H4 (cell line): ENCODE measurements at places on chromosomes 5 and 9.

GRCh38 chr9:21904371-21904770 lies 89.8 kb downstream of the CDKN2A start:
- DNase-seq, result no peak

DNA sequence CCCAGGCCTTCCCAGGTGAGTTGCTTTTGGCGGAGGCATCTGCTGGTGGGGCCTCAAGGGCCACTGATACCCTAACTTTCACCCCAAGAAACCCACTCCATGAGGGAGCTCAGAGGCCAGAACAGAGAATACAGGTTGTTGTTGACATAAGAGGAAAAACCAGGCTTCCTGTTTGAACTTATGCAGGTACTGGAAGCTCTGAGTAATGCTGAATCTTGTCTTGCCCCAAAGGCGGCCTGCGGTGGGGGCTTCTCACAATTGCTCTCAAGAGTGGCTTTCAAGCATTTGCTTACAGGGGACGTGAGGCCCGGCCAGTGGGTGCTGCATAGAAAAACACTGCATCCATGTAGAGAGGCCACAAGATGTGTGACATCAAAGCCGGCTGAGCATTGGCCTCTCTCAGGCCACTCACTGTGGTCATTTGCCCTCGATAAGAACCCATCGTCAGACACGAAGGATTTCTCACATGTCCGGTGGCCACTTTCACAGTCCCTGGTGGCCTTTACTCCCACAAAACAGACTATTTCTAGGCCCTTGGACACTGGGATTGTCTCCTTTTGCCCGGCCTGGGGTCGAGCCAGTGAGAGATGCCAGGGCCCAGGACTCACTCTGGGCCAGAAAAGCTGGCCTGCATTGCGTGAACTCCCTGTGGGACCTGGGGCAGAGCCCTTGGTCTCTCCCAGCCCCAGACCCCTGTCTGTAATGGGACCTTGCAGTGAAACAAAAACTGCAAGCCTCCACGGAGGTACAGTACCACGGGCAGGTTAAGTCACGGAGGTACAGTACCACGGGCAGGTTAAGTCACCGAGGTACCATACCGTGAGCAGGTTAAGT lies 34.5 kb upstream of the TCF7 start:
- no peak for DNase-seq

- DNase-seq, result peak; percentile 65
These were observed 83.8 kb downstream of the DAB2IP start for GRCh38 chr9:121735065-121735792.

DNA sequence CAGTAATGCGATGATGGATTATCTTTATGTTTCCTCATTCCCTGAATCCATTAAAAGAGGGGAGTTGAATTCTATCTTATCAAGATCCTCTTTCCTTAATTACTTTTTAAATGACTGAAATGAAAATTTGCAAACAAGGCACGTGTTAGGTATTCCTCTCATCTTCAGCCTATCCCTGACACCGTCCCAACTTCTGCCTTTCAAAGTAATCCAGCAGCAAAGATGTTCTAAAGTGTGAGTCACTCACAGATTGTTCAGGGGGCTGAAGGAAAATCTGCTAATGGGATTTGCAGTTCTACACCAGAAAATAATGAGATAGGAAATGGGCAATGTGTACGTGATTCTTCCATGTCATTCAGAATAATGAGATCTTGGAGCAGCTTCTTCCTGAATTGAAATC lies 403.0 kb downstream of the ARHGEF28 start:
- no peak for DNase-seq

- DNase-seq, result peak; percentile 89
These were observed 655.2 kb upstream of the RIOK2 start for GRCh38 chr5:97838214-97838613.

GRCh38 chr5:153005711-153006110 lies 484.8 kb upstream of the GRIA1 start:
- DNase-seq, result no peak

DNA sequence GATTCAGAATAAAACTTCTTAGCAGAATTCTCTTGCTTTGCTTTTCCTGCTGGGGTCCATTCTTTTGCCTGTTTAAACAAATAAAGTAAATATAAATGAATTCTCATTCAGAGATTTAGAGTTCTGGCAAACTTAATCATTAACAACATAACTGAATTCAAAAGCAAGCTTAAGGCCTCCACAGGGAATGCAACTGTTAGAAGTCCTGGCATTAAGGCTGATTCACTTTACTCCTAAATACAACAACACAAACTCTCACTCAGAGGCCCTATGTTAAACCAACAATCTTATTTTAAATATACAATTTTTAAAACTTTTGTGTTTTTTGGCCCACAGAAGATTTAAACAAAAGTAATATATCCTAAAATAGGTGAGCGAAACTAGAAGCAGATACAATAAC lies 178.3 kb downstream of the AP3B1 start:
- no peak for DNase-seq

- peak; percentile 74 for DNase-seq
These were observed 72.8 kb upstream of the ASTN2 start for GRCh38 chr9:117487555-117488175.

DNA sequence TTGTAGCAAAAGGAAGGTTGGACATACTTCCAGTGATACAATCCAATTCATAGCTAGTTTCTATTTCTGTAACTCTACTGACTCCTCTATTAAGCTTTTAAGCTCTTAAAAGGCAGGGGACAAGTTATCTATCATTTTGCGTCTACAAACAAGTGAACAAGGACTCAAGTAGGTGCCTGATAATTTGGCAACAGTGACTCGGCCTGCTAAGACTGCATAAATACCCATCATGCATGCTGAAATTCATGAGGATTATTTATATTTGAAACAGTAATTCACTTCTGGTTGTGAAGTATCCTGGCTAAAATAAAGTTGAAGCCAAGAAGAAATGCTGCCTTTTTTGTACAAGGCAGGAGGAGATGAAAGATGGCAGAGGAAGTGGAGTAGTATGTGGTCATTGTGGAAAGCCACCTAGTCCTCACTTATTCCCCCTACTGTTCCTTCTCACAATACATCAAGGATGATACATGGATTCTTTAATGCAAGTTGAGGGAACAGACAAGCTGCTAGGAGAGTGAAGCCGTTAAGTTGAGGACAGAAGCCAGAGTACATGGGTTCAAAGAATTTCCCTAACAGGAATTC lies 74.0 kb downstream of the MRPS27 start:
- DNase-seq, result peak; percentile 24

DNA sequence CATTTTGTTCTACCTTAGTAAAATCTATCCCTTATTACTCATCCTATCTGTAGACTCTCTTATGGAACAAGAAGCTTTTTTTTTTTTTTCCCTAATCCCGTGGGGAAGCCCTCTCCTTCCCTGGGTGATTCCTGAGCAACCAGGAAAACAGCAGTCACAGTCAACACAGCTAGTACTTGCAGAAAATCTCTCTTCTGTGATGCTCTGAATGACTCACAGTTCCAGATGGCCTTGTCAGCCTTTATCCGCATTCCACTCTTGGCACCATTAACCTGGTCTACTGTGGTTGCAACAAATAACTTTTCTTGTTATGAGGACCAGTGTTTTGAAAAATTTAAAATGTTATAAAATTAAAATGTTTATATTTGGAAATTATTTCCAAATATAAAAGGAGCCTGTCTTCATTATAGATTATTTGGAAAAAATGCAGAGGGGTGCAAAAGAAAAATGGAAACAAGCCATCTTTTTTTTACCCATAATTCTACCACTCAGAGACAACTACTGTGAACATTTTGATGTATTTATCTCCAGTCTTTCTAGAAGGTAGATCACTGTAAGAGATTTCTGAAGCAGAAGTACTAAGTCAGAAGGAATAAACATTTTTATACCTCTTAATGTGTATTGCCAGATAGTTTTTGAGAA lies 486.7 kb downstream of the RAB3C start:
- DNase-seq, result peak; percentile 71

DNA sequence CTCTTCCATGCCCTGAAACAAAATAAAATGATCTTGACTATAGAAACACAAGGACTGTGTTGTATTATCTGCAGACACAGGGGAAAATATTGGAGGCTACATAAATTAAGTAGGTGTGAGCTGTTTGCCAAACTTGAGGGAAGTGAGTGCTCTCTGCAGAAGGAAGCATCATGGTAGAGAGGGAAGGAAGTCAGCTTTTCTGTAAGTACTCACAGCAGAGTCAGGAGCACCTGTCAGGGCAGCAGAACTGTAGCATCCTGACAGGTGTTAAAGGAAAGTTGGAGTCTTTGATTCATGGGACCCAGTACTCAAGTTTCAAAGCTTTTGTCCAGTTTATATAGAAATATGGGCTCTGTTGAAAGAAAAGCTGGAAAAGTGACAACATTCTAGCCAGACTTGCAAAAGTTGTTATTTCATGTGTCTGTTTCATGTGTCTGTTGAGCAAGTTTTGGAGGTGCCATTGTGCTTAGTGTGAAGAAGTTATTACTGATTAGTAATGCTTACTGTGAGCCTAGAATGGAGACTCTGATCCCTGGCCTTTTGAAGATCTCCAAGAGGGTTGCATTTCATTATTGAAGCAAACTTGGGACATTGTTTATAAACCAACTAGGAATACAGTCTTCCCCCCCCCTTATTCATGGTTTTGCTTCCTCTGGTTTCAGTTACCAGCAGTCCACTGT lies 194.7 kb downstream of the SPATA31D1 start:
- no peak for DNase-seq

DNA sequence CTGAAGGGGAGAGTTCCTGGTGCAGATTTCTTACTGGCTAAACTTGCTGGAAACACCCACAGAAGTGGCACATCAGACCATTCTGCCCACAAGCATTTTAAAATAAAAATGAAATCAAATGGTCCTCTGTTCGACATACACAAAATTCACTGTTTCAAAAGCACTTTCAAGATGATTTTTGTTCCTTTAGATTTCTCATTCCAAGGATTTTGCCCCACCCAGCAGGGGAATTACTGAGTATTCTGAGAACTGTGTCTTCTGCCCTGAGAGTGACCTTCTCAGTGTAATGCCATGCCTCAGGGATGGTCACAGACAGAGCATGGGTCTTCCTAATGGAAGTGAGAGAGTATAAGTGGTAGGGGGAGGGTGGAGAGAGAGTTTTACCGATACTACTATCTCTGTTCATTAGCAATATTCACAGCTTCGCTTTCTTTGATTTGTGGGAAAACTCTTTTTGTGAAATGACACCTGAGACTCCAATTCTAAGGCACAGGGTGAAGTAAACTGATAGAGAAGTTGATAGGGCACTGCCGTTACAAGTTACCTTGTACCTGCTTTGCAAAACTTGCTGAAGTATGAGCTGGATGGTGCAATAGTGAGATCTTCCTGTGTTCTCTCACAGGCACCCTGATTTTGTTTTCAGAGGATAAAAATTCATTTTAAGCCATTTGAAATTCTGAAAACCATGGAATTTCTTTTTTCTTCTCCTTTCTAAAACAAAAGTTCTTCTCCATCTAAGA lies 95.8 kb upstream of the CD180 start:
- no peak for DNase-seq

DNA sequence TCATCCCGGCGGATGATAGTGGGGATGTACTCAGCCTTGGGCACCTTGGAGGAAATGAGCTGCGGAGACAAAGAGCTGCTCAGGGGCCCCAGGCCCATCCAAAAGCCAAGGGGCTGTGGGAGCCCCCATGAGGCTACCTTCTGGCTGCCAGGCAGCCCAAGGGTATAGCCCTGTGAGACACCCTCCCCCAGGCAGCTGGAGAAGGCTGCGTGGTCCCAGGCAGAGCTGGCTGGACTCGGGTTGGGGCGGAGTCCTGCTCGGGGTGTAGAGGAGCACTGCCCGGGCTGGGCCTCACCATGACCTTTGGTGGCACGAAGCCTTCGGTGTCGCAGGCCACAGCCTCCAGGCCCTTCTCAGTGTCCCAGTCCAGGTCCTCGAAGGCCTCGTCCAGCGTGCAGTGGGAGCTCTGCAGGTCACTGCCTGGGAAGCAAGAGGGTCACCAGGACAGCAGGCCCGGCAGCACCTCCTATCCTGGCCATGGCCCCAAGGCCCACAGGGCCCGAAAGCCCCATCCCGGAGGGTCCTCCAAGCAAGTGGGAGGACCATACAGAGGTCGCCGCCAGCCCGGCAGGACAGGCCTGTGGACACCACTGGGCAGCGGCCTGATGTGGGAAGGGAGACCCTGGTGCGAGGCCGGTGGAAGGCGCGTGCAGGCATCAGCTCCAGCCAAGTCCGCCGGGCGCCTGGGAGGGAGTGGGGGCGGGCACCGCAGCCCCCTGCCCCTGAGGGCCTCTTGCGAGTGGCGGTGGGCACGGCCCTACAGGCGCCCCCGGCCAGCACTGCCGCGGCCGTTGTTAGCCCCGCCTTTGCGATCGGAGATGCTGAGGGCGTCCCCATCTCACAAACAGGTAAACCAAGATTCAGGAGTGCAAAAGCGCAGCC lies 6.1 kb downstream of the NSMF start:
- DNase-seq, result no peak

GRCh38 chr5:73451224-73452130 lies 2.9 kb upstream of the FOXD1 start:
- peak; percentile 24 for DNase-seq

- DNase-seq, result no peak
These were observed 48.6 kb downstream of the DUSP1 start for GRCh38 chr5:172722327-172722815.

DNA sequence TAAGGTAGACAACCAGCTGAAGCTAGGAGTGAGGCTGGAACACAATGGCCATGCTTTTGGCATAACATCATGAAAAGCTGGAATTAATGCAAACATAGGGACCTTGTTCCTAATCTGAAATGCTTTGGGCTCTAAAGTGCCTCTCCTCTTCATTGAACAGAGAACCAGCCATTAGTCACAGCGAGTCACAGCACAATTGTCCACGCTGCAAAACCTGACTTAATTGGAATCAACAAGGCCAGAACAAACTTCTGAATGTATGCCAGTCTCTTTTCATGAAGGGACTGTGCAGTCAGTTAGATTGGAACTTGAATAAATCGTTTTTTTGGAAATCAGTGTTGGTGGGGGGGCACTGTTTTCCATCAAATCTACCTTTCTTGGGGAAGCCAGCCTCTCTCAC lies 96.5 kb downstream of the JAKMIP2 start:
- DNase-seq, result no peak

DNA sequence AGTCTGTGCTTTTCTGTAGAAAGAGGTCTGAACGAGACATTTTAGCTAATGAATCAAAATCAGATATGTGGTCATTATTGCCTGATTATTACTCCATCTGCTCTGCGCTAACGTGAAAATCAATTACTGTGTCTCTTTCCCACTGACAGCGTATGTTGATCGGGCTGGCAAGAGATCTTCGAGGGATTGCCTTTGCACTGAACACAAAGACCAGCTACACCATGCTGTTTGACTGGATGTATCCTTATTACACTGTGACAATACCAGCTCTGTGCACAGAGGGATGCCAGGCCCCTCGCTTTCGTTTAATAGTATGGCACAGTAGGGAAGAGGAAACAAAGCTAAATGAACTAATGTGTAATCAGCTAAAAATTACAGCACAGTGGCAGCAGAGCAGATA lies 103.7 kb upstream of the TLX3 start:
- DNase-seq, result no peak
